Gastrocnemius medialis (tissue), 4 donors: ENCODE measurements at places on chromosomes 16 and 17. TPM values are rescaled to one million over a fixed set of nuclear protein-coding genes. Genes with fewer than 3 reads are reported as not detected.
A peak's percentile ranks its signal among the peaks of the same experiment; 100 is the strongest.

- no peak for DNase-seq
Observed at GRCh38 chr17:12522743-12523183, 142.9 kb upstream of the MYOCD start.

The TEX19 gene
- not detected for total RNA-seq

- DNase-seq = peak; percentile 48
Observed at GRCh38 chr16:67013823-67014633, 14.9 kb upstream of the CBFB start.

DNA sequence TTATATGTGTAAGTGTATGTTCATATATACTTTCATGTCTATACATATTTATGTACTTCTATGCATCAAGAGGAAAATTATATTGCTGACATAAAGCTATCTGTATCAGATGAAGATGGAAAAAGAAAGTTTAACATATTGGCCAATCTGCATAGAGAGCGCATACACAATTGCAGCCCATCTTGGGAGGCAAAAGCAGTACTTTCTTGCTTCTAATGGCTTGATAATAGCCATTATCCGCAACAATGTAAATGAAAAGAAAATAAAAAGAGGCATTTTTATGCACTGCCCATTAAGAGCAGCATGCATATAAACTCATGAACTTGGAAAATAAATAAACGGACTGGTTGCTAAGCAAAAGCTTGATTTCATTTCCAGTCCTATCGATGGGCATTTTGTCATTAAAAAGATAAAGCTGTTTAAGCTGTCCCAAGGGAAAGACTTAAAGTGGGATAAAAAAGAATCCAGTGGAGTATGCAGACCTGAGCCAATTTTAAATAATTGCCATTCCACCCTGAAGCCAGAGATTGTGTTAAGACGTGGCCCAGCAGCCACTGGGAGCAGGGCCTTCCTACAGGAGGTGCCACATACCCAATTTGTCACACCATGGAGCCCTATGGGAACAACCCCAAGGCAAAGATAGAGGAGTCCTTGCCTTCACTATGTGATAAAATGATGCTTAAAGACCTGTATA, 183.6 kb upstream of the CDH11 start:
- no peak for DNase-seq

DNA sequence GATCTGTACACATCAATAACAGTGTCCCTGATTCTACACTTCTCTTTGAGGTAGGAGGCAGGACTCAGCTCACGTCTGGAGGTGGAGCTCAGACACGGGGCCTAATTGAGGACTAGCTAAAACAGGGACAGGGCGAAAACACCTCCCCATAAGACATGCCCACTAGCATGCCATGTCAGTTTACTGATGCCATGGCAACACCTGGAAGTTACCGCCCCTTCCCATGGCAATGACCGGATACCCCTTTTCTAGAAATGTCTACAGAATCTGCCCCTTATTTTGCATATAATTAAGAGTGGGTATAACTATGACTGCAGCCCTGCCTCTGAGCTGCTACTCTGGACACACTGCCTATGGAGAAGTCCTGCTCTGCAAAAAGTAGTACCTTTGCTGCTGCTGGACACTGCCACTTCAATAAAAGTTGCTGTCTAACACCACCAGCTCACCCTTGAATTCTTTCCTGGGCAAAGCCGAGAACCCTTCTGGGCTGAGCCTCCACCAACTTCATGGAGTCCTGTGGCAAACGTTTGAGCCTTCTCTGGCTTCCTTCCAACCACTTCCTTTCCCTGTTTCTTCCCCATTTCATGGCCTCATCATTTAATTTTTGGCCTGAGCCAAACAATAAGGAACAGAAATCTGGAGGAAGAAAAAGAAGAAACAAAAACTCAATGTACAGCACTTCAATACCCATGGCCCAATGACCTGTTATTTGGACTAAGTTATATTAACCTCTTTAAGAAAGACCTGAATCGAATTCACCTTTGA, 21.0 kb downstream of the PHB1 start:
- no peak for DNase-seq

The NTN3 gene
- total RNA-seq = not detected

The CCDC144A gene
- total RNA-seq = 0.97 TPM

The ACSM2A gene
- 0.86 TPM for total RNA-seq

The NOG gene
- total RNA-seq = 3.0 TPM

The KRTAP1-1 gene
- not detected for total RNA-seq

- DNase-seq = no peak
Observed at GRCh38 chr17:48244121-48244711, 136.7 kb downstream of the SNX11 start.

- DNase-seq = peak; percentile 93
Observed at GRCh38 chr17:19753051-19753509, 5.0 kb upstream of the ALDH3A1 start.

The ZNF423 gene
- 12.7 TPM for total RNA-seq

- DNase-seq = no peak
Observed at GRCh38 chr17:75813081-75814020, 28.7 kb downstream of the UNK start.

DNA sequence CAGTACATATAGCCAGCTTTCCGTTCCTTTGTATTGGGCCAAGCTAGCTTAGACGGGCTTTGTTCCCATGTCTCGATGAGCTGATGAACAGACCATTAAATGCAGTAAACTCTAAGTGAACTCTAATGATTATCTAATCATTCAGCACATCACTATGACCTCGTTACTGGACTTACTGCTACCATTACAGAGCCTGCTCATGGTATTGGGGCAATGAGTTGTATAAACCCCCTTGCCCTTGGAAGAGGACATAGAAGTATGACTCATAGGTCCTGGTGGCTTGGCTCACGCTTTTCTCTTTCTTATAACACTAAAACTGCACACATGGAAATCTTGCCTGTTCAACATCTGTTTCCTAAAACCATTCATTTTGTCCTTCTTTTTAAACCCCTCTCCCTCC, 93.6 kb upstream of the DYNLRB2 start:
- no peak for DNase-seq

- DNase-seq = no peak
Observed at GRCh38 chr16:83206426-83206825, 579.7 kb downstream of the CDH13 start.

DNA sequence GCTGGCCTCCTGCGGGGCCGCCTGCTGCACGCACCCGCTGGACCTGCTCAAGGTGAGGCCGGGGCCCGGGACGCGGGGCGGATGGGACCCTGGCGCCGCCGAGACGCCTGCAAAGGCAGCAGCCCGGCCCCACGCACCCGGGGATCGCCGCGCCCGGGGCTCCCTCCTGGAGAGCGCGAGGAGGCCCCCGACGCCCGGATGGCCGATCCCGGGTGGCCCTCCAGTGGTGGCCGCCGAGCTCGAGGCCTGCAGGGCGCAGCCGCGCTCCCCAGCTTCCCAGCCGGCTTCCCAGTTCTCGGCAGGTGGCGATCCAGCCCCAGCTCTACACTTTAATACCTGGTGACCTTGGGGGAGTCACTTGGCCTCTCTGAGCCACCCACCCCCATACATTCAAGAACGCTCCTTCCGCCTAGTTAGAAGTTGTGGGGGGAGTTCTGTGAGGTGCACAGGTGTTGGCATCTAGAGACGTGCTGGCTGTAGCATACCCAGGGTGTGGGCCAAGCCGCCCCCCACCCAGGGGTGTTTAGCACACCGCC, 452 bp downstream of the SLC25A10 start:
- no peak for DNase-seq

The PPY gene
- not detected for total RNA-seq

The PTGES3L gene
- 32.7 TPM for total RNA-seq

DNA sequence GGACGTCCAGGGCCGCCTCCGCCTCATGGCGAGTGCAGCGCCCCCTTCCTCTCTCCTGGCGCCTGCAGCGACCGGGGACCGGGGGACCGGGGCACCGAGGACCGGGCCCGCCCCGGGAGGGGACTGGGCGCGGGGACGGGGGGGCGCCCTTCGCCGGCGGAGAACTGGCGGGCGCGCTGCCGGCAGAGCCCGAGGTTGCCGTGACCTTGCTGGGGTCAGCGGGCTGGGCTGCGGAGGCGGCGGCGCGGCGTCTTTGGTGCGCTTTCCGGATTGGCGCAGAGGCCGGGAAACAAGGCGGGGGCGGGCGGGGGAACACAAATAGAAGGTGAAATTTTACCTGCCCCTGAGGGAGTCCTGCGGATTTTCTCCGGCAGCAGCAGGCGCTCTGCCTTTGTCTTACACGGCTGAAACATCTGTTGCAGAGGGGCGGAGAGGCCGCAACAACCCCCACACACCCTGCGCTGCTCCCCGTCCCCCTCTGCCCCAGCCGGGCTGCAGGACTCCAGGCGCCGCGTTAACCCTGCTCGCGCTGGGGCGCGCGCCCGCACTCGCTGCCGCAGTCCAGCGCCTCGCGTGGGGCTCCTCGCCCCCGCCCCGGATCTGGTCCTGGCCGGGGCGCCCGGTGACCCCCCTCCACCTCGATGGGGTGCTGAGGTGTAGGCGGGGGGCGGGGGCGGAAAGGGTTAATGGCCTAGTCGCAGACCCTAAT, 53.5 kb downstream of the SREBF1 start:
- peak; percentile 74 for DNase-seq

The CMTM4 gene
- 5.7 TPM for total RNA-seq

The CD7 gene
- not detected for total RNA-seq

- DNase-seq = no peak
Observed at GRCh38 chr17:77126519-77126918, 14.2 kb upstream of the SEC14L1 start.

DNA sequence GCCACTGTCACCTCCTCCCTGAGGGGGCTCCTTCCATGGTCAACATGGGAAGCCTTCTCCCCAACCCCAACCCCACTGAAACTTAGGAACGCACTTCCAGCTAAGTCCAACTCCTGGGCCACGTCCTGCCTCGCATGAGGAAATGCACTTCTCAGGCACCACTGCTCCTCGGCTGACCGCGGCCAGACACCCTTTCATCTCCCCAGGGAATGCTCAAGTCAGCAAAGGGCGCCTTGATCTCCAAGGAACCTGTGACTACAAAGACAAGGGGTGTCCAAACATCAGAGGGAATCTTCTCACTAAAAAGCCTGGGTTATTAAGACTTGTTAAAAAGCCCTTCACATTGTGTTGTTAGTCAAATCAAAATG, 124.9 kb upstream of the HSBP1 start:
- DNase-seq = no peak

The WFDC1 gene
- 0.49 TPM for total RNA-seq

DNA sequence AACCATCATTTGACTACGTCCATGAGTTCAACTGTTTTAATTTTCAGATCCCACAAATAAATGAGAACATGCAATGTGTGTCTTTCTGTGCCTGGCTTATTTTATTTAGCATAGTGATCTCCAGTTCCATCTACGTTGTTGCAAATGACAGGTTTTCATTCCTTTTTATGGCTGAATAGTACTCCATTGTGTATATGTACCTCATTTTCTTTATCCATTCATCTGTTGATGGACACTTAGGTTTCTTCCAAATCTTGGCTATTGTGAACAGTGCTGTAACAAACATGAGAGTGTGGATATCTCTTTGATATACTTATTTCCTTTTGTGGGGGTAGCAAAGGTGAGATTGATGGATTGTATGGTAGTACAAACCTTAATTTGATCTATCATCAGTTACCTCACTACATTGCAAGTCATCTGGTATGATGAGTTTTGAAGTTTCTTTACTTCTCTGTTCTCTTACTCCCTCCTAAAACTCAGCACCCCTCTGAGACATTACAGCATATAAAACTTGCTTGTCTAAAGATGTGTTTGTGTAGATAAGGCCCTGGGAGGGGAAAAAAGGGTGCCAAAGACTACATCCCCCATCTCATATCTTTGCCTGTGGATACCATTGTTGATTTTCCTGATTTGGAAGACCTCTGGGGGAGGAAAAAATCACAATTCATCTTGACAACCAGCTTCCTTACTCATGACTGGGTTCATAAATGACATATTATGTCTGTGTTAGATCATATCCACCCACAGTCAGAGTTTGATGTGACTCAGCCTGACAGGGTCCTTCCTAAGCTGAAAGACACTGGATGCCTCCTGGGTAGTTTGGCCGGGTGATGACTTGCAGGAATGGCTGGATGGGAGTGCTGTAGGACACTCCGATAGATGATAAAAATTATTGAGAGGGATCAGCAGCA, 47.6 kb downstream of the ABCA9 start:
- no peak for DNase-seq

DNA sequence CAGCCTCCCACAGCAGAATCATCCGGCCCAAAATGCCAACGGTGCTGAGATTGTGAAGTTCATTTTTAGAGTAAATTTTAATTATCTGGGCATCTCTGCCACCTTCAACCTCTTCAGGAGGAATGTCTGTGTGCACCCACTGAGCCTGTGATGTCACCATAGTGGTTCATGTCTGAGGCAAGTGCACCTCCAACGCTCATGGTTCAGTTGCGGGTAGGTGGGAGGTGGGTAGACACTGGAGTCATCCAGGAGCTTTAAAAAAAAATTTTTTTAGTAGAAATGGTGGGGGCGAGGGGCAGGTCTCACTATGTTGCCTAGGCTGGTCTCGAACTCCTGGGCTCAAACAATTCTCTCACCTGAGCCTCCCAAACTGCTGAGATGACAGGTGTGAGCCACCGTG, 1.9 kb downstream of the FLYWCH1 start:
- DNase-seq = no peak
